Chondrocyte (in vitro differentiated cells): ENCODE measurements at places on chromosomes 7 and 10.

GRCh38 chr10:124319926-124320391, 98.8 kb downstream of the OAT start:
- DNase-seq: peak; percentile 47

- no peak for DNase-seq
Observed at GRCh38 chr7:129980667-129981066, 27.9 kb upstream of the UBE2H start.

GRCh38 chr7:80581486-80582260, 56.8 kb upstream of the CD36 start:
- no peak for DNase-seq

GRCh38 chr10:15163253-15163828, 5.2 kb downstream of the NMT2 start:
- no peak for DNase-seq

DNA sequence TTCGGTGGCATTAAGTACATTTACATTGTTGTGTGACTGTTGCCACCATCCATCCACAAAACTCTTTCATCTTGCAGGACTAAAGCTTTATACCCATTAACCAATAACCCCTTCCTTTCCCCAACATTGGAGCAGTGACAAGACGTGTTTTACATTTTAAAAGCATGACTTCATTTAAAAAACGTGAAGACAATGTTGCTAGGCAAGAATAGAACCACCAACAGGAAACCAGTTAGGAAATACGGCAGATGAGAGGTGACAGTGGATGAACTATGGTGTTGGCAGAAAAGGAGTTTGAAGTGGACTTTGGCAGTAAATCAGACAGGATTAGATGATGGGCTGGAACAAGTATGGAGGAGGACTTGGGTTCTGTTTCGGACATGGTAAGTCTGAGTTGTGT, 17.0 kb downstream of the TMEM236 start:
- no peak for DNase-seq

GRCh38 chr10:102335184-102335583, 60.3 kb upstream of the NFKB2 start:
- DNase-seq: no peak

- DNase-seq: no peak
Observed at GRCh38 chr10:61280303-61280702, 172.9 kb downstream of the TMEM26 start.
